LHCN-M2 (cell line): ENCODE measurements at places on chromosomes 7 and 10.
A peak's percentile ranks its signal among the peaks of the same experiment; 100 is the strongest.

GRCh38 chr10:109743146-109743545 is 180.2 kb downstream of the XPNPEP1 start:
- DNase-seq = no peak

DNA sequence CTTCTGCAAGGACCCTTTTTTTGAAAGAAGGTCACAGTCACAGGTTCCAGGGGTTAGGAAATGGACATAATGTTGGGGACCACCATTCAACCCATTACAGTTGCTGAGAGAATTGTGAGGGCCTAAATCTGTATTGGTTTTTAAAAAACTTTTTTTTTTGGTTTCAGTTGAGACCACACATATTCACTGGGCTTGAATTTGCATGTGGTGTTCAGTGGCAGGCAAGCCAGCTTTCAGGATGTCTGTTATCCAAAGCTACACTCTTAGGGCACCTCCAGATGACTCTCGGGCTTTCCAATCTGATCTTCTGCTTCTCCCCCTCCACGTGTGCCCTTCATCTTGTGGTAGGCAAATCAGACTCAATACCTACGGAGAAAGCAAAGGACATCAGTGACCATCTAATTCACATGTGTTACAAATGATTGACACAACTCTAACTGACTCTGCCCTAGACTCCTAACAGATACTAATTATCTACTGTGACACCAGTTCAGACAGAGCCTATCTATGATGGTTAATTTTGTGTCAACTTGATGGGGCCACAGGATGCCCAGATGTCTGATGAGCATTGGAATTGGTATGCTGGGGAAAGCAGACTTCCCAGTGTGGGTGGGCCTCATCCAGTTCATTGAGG is 93.3 kb upstream of the ELMO1 start:
- no peak for DNase-seq

DNA sequence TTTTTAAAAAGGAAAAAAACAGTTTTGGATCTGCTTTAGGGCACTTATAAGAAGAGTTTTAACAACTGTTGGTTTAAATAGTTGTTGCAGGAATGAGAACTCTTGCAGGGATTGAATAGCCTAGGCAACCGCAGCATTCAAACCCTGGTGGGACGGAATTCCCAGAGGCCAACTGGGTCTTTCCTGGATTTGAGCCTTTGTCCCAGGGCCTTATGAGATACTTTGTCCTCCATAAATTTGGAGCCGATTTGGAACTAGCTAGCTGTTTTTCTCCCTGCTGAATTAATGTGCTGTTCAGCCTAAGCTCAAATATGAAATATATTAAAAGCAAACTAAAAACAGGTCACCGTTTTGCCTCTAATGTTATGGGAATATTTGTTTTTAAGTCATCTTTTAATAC is 109.6 kb downstream of the LRMDA start:
- no peak for DNase-seq

DNA sequence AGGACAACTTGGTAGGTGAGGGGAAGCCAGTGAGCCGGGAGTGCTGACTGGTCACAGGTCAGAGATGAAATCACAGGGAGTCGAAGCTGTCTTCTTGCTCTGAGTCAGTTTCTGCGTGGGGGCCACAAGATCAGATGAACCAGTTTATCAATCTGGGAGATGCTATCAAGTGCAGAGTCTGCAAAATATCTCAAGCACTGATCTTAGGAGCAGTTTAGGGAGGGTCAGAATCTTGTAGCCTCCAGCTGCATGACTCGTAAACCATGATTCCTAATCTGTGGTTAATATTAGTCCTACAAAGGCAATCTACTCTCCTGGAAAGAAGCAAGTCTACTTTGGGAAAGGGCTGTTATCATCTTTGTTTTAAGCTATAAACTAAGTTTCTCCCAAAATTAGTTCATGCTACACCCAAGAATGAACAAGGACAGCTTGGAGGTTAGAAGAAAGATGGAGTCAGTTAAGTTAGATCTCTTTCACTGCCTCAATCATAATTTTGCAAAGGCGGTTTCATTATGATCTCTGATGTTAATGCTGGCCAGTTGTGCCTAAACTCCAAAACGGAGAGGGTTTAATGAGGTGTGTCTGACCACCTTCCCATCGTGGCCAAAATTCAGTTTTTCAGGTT is 8.4 kb upstream of the LMOD2 start:
- peak; percentile 49 for DNase-seq

GRCh38 chr10:4656576-4657194 is 169.3 kb upstream of the AKR1E2 start:
- DNase-seq = peak; percentile 77

GRCh38 chr10:107542607-107543006 is 378.1 kb upstream of the SORCS1 start:
- no peak for DNase-seq
